Fibroblast of villous mesenchyme (primary cell): ENCODE measurements at places on chromosomes 1 and 21. TPM values are rescaled to one million over a fixed set of nuclear protein-coding genes. Genes with fewer than 3 reads are reported as not detected.

DMBX1 gene
- not detected in 2 replicates for total RNA-seq

DNA sequence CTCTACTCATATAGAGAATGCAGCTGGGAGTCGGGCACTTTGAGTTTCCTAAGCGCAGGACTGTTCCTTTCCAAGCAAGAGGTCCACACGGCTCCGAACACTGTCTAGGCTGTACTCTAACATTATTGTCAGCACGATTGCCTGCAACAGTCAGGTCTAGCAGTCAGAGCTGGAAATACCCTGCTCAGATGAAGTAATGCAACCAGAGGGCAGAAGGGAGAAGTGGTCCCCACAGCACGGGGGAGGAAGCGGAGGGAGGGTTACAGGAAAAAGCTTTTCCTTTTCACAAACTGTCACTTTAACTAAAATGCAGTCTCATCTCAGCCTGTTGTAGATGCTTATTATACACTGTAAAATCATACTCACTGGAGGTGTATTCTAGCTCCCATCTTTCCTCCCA is 98.9 kb upstream of the SLC44A3 start:
- DNase-seq, result no peak

DNA sequence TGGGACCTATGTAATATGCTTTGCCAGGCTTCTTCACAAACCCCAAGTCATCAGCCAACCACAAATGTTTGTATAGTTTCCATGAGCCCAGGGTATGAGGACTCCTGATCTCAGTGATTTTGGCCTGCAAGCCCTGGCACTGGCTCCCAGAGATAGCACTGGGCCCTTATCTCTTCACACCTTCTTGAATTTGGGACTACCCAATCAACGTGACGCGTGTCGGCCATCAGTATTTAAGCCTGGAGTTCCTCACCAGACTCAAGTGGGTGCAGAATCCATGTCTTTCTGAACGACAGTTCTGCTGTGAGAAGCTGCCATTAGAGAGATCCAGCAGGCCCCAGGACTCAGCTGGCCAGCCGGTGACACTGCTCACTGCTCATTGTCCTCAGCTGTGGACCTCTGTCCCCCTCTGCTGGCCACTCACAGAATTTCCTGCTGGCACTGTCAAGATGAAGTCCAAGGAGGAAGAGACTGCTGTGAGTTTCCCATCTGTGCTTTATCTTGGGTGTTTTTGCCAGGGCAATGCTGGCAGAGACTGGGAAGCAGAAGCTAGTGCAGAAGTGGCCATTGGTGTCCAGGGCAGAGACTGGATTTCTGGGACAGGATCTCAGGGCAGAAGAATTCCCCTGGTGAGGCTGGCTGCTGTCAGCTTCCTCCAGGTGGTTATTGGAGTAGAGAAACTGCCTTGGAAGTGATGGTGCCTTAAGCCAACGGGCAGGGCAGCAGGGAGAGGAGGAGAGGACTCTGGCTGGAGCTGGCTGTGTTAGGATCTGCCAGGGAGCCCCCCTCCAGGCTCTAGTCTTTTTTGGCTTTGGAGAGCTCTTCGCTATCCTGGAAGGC is 28.4 kb downstream of the TMCC2 start:
- DNase-seq, result peak; percentile 84

- no peak for DNase-seq
These were observed 56.7 kb downstream of the GADD45A start for GRCh38 chr1:67741736-67742135.

- no peak for DNase-seq
These were observed 26.1 kb upstream of the LAMC2 start for GRCh38 chr1:183159960-183160359.
